Right renal cortex interstitium (tissue), 3 donors: ENCODE measurements at places on chromosomes 5 and 9.

DNA sequence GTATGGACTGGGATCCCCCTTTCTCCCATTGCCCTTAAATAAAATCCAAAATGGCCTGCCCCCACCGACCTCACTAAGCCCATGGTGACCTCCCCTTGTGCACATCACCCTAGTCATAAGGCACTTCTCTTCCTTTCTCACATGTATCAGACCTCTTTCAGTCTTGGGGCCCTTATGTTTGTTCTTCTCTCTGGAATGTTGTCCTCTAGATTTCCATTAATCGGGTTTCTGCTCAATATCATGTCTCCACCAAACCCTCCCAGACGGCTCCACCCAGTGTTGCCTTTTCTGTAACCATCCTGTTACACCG, 196.3 kb downstream of the ERCC6L2 start:
- no peak for DNase-seq

DNA sequence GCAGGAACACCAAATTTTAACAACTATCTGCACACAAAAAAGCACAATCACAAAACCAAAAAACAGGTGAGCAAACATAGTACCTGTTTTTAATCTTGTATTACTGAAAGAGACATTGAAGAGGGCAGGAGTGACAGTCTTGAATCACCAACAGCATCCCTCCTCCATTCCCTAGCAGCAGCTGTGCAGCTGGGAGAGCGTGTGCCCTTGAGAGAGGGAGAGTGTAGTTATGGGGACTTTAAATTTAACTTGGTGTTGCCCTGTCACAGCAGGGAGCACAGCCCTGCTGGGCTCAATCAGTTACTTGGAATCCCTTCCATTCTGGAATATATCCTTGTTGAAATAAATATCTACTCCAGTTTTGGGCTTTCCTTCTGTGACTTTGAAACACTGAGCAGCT, 1938.7 kb upstream of the NUDT12 start:
- no peak for DNase-seq

GRCh38 chr9:967903-968641, 8.4 kb upstream of the DMRT3 start:
- no peak for DNase-seq

DNA sequence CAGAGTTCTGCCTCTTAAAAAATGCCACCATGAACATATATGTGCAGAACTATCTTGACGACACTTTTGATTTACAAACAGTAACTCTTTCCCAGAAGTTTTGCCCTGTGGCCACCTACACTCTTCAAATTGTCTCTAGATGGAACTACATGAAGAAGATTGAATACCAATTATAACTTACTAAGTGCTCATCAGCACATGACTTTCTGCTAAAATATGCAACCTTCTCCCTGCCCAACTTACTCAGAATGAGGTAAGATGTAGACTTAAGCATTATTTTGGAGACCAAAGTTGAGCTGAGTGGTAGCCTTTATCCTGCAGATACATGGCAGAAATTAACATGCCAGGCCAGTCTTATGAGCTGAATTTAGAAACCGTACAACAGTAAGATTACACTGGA, 105.4 kb downstream of the SEMA5A start:
- no peak for DNase-seq

GRCh38 chr5:72313141-72313540, 6.9 kb downstream of the MRPS27 start:
- DNase-seq, result no peak

DNA sequence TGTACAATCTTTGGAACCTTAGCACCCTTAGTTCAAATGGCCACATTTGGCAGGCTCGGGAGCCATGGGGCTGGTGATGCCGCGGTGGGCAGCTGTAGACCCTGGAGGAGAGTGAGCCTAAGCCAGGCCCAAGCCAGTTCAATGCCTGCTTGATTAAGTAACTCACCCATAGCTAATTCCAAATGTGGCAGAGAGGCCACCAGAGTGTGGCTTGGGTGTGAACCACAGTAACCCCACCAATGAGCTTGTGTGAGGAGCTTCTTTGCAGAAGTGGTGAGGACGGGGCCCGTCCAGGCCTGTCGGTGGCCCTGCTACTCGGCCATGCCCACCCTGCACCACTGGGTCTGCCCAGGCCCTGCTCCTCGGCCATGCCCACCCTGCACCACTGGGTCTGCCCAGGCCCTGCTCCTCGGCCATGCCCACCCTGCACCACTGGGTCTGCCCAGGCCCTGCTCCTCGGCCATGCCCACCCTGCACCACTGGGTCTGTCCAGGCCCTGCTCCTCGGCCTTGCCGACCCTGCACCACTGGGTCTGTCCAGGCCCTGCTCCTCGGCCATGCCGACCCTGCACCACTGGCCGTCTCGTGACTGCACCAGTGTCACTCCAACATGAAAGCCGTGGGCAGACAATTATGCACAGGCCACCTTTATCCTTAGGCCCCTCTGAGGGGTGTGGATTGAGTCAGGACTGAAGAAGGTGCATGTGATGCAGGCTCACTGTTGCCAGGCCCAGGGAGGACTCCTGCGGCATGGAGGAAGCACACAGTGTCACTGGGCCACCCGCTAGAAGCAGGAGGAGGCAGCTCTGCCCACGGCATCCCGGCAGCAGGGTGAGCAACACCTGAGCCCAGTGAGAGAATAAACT, 75.4 kb downstream of the MRPL36 start:
- DNase-seq, result no peak

- no peak for DNase-seq
These were observed 19.7 kb upstream of the GCNT4 start for GRCh38 chr5:75072061-75072460.

- no peak for DNase-seq
These were observed 215.8 kb upstream of the CYLC2 start for GRCh38 chr9:102779356-102779755.

GRCh38 chr5:1472964-1473628, 27.9 kb upstream of the SLC6A3 start:
- no peak for DNase-seq

GRCh38 chr9:120885958-120886357, 9.0 kb upstream of the PHF19 start:
- no peak for DNase-seq

DNA sequence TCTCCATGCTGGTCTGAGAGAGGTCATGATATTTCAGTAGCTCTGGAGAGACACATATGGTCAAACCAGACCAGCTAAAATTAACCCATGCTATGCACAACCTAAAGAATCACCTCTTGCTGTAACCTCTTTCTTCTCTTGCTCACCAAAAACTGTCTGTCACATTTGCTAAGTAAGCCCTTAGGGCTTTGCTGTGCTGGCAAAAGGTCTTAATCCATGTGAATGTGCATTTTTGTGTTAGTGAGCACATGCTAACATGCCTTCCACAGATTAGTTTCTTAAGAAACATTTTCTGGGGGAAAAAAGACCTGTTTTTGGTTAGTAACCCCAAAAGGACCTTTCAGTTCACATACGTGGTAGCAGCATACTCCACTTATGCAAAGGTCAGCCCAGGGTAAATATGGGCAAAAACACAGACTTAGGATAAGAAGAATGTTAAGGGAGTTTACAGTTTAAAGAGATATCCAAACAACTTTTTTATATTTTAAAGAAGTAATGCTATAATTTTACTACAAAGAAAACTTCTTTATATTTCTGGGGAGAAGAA, 124.2 kb upstream of the CCDC152 start:
- DNase-seq, result no peak

DNA sequence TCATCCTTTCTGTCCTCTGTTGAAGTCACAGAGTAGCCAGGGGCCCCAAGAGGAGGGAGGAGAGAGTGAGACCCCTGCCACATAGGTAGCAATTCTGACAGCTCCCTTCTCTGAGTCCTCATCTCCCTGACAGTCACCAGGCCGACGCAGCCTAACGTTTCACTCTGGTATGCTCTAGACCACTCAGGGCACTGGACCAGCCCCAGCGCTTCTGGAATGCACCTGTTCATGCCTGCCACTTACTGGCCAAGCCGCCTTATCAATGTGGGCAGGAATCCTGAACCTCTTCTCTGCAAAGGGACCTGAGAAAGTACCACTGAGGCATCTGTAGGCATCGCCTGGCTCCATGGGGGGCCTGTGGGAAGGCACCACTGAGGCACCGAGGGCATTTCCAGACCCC, 50.2 kb downstream of the SECISBP2 start:
- DNase-seq, result no peak

DNA sequence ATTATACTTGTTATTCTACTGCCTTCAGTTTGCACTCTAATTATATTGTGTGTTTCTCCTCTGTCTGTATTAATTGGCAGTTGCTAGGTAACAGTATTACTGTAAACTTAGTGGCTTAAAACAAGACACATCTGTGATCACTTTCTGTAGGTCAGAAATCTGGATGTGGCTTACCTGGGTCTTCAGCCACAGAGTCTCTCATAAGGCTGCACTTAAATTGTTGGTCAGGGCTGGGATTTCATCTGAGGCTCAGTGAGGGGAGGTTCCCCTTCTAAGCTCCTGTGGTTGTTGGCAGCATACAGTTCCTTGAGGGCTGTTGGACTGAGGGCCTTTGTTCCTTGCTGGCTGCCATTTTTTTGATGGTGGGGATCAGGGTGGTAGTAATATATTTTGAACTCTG, 68.8 kb downstream of the SLC44A1 start:
- no peak for DNase-seq

DNA sequence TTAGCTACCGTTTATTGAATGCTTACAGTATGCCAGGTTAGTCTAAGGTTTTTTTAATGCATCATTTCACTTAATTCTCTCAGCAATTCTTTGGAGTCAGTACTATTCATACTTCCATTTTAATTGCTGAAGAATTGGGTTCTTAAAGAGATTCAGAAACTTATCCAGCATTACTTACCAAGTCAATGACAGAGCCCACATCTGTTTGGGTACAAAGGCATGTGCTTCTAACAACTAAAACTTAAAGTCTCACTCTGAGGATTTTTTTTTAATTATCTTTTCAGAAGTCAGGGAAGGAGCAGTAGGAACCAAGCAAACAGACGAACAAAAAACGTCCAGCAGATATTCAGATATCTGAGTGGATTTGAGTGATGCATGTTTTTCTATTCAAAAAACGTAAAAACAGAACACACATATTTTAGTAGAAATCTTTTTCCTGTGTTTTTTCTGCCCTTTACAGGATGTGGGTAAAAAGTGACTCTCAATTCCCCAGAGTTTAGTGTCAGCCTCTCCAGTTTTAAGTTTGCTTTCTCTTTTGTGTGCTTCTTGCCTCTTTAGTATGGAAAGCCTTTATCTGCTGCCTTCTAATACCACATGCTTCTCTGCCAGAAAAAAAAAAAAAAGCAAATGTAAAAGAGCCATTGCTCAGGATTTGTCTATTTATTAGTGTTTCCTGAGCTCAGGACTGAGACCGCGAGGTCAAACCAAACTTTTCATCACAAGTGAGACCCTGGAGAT, 118.0 kb downstream of the PRKACG start:
- DNase-seq, result no peak

- DNase-seq, result no peak
These were observed 130.6 kb upstream of the EPB41L4A start for GRCh38 chr5:112549605-112550166.

GRCh38 chr9:84751921-84752320, 82.4 kb downstream of the NTRK2 start:
- DNase-seq, result no peak

DNA sequence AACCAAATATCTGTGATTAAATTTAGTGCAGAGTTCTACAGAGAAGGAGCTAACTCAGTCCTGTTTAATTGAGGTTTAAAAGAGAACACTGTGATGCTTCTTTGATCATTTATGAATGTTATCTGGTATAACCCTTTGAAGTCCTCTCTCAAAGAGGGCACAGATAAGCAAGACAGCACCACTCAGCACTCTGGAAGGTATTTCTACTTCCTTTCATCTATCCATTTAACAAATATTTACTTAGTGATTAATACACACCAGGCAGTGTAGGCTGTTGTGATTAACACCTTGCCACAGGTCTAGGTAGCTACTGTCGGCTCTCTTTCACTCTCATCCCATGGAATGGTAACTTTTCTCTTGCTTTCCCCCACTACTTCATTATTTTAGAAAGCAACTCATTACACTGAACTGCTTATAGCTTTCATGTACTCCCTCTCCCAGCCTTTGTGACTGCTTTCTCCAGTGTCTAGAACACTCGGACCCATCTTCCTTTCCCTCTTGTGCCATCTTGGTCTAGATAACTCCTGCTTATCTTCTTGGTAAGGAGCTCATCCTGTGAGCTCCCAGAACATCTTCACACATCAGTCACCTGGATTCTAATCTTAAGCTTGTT, 54.7 kb downstream of the GLDC start:
- no peak for DNase-seq
